Transverse colon (tissue), 4 donors: ENCODE measurements at places on chromosomes 11 and 22. TPM values are rescaled to one million over a fixed set of nuclear protein-coding genes. Genes with fewer than 3 reads are reported as not detected.

The MMP11 gene
- 1.2 TPM for total RNA-seq

DNA sequence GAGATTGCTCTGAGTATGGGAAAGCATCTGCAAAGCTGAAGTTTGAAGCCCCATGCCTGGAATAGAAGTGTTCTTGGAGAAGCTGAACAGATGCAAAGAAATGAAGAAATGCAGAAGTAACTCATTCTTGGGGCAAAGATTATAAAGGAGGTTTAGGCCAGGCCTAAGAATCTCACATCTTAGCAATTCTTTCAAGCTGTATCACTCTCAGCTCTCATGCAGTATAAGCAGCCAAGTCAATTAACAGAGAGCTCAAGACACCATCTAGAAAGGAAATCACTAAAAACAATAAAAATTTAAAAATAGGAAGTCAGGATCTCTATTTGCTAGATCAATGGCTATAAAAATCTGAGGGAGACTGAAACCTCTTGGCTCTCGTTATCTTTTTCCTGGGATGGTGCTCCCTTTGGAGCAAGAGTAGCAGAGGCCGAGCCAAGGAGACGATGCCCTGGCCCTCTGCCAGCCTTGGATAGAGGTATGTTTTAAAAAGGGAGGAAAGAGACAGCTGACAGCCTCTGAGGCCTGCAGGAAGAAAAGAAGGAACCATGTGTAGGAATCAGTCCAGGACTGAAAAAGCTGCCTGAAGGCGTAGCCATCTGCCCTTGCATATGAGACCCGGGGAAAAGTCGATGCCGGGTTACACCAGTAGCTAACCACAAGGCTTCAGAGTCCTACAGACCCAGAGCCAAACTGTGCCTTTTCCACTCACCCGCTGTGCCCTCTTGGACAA, 229.8 kb downstream of the BLID start:
- no peak for DNase-seq
- no peaks in the 10 kb centered on the region for H3K27me3 ChIP-seq
- no peaks in the 10 kb centered on the region for H3K36me3 ChIP-seq
- H3K4me1 ChIP-seq, result no peaks in the 10 kb centered on the region
- H3K4me3 ChIP-seq, result no peak overlapping the region

DNA sequence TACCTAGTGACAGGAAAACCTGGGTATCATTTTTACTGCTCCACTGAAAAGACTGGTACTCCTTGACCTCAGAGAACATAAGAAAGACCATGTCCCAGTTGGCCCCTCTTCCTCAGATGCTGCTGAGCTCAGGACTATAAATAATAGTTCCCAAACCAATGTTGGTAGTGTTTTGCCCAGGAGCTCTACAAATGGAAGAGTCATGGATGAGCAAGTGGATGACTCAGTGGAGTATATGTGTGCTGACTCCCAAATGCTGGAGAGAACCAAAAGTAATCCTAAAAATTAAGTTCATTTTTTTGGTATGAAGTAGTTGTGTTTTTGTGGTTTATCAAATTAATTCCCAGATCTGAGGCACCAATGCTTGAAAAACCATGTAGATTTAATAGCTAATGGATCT, 482.0 kb downstream of the KCNA4 start:
- no peak for DNase-seq
- H3K4me3 ChIP-seq, result no peak overlapping the region
- no peak overlapping the region for H3K27ac ChIP-seq
- H3K4me1 ChIP-seq, result no peaks in the 10 kb centered on the region
- no peaks in the 10 kb centered on the region for H3K36me3 ChIP-seq

- no peak overlapping the region for H3K4me3 ChIP-seq
- H3K27ac ChIP-seq, result no peak overlapping the region
- no peaks in the 10 kb centered on the region for H3K36me3 ChIP-seq
Measured at GRCh38 chr11:96149743-96150555, 193.0 kb downstream of the MAML2 start.

DNA sequence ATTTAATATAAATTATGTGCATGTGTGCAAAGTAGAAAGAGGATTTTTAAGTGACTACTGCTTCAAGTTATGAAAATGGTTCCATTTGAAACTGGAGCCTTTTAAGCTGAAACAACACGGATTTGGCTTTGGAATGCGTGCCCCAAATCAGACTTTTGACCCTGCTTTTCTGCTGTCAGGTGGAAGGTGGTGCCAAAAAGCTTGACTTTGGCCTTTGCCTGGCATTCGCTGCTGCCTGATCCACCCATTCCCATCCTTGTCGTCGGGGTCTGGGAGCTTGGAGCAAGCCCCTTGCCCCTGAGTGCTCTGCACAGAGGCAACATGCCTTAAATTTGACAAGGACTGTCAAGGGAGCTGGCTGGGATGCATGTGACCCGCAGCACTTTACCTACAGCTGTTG, 335.3 kb upstream of the SYN3 start:
- no peaks in the 10 kb centered on the region for H3K27me3 ChIP-seq
- H3K36me3 ChIP-seq, result no peaks in the 10 kb centered on the region
- no peak overlapping the region for H3K4me3 ChIP-seq
- no peak overlapping the region for H3K27ac ChIP-seq
- no peak for DNase-seq

DNA sequence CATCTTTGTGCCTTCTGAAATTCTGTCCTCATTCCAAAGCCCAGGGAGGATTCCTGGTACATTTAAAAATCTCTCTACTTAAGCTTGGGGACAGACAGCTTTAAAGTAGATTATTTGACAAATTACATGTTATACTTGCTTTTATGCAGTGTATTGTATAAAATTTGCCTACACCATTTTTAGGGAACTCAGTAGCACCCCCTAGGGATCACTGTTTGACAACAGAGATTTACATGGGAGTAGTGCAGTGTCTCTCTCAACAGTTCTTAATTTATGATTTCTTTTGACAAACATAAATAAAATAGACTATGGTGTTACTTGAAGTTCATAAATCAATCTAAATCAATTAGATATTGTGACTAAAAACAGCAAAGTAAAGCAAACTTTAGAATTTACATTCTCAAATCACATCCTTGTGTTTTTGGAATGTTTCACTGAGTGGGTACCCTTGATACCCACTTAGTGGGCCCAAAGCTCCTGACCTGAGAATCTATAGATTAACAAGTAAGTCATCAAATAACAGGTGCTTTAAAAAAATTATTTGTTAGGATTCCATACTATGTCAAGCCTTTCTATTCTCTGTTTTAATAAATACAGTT, 428.8 kb downstream of the DYNC2H1 start:
- no peaks in the 10 kb centered on the region for H3K4me1 ChIP-seq
- no peaks in the 10 kb centered on the region for H3K36me3 ChIP-seq
- DNase-seq, result no peak
- no peak overlapping the region for H3K4me3 ChIP-seq
- no peak overlapping the region for H3K27ac ChIP-seq
